ENCODE measurements at places on chromosomes 12 and 14. TPM values are rescaled to one million over a fixed set of nuclear protein-coding genes. Genes with fewer than 3 reads are reported as not detected.

SETD1B gene
- total RNA-seq: 15.6 TPM

HOXC13 gene
- total RNA-seq: not detected

MANSC1 gene
- total RNA-seq: 21.9 TPM

TPH2 gene
- not detected for total RNA-seq

DNA sequence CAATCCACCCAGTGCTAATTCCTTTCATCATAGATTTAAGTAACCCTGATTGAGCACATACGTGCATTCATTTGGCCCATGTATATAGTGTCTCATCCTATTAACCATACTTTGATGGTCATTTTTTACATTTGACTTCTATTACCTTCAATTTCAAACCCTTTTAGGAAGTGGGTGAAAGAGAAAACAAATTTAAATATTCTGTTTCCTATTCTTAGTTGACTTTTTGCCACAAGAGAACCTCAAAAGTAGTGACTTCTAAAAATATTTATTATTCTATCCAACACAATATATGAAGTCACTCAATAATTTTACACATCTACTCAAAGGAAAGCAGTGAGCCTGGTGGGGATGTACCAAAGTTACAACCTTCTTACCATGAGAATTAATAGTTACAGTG lies 164.9 kb downstream of the CEP128 start:
- DNase-seq: no peak

DNA sequence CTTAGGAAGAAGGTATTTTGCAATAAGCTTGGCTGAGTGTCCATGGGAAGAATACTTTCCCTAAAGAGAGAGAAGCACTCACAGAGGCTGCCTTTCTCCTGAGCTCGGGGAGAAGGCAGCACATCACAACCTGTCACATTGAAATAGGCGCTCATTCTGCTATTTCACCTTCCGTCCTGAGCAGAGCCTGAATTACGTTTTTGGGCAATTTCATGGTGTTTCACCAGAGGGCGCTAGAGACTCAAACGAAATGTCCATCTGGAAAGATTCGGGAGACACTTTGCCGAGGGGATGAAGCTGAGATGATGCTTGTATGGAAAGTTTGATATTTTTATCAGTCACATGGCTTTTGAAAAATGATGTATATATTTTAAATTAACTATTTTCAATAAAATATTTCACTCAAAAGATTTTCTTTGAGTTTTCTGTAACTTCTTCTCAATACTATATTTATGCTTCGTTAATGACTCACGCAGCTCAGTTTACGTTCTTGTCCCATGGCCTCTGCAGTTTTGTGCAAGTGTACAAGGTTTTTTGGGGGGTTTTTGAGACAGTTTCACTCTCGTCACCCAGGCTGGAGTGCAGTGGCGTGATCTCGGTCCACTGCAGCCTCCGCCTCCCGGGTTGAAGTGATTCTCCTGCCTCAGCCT lies 17.4 kb upstream of the B4GALNT3 start:
- peak; percentile 46 for DNase-seq

COX8C gene
- not detected for total RNA-seq

GLIPR1L2 gene
- total RNA-seq: not detected

GRCh38 chr14:74472601-74473000 lies 20.5 kb downstream of the NPC2 start:
- DNase-seq: no peak

DNA sequence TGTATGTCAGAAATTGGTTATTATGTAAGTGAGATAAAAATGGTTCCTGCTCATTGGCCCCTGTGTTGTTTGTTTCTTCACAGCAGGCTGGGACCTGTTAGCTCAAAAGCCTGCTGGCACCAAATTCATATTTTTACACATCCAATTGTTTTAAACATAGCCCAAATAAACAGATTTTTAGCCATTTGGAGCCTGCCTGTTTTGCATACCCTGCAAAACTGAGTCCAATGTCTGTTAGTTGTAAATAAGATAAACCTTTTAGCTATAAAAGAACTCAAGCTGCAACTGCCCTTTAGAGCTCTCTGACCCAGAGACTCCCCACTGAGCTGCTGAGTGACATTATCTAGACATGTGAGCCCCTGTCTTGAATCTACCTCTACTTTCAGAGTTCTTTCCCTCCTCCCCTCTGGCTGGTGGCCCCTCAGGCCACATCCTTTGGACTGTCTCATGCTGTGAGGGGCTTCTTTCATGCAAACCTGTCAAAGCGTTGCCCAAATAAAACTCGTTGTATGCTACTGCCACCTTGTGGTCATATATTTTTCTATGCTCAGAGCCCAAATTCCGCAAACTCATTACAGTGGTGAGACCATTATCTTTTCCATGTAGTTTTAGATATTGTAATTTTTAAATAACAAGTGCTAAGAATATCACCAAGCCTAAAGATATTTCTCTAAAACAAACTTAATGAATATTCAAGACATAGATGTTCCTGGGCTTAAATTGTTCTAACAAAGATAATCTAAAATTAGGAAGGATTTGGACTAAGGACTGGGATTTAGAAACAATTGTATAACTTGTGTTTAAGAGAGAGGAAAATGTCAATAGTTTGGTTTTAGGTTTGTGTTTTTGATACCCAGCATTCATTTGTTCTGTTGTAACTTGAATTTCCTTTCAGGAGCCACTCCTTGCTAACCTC lies 337.9 kb downstream of the AACS start:
- no peak for DNase-seq

- no peak for DNase-seq
These were observed 473.5 kb upstream of the MGAT4C start for GRCh38 chr12:86729739-86730138.

GRCh38 chr12:6866920-6867412 lies 365 bp upstream of the TPI1 start:
- no peak for DNase-seq

GLIPR1 gene
- total RNA-seq: 3.7 TPM

DNA sequence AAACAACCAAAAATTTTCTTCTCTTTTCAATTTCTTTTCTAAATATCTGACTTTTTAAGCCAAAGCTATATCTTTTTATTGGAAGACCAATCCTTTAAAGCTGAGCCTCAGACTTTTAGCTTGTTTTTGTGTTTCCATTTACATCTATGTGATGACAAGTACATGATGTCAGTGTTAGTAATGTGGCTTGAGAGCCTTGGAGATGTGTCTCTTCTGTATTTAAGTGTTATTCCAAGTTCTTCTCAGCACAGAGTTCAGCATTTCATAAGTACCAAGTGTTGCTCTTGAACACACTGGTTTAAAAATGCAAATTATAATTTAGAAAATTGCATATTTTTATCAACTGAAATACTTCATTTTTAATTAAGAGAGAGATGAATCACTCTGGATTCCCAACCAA lies 948.9 kb upstream of the FLRT2 start:
- no peak for DNase-seq

DNA sequence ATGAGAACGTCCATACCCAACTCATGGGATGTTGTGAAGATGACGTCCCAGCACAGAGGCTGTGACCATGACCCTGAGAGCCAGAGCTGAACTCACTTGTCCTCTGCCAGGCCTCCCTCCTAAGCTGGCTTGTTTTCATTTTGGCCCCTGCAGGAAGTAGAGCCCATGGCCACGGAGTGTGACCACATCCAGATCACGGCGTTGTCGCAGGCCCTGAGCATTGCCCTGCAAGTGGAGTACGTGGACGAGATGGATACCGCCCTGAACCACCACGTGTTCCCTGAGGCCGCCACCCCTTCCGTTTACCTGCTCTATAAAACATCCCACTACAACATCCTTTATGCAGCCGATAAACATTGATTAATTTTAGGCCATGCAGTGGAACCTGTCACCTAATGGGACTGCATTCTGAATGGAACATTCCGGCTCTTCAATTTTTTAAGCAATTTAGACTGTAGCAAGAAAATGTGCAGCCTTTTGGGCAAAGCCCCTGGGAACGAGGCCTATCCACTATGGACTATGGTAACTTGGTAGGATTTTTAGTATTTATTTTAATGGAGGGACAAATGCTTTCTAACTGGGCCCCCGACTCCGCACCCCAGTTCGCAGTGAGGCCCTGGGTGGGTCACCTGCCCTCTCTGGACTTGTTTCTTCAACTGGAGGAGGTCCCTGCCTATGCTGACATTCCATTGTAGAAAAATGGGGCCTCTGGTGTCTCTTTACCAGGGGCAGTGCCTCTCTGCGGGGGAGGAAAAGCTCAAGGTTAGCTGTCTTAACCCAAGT lies 19.6 kb downstream of the OTUB2 start:
- DNase-seq: peak; percentile 3

DNA sequence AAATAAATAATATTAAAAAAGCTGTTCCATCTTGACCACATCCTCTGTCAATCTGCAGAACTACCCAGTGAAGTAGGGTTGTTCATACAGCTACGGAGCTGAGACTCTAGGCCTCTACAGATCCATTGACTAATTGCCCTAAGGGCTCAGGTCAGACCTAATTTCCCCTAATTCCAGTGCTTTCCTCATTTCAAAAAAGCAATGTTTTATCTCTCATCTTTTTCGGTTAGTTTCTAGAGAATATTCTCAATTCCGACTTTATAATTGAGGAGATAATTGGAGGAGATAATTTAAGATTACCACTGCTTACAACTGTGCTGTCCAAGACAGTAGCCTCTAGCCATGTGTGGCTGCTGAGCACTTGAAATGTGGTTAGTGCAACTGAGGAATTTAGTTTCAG lies 167.1 kb downstream of the KIF21A start:
- no peak for DNase-seq

GRCh38 chr12:32516230-32516629 lies 116.9 kb downstream of the FGD4 start:
- DNase-seq: no peak

DNA sequence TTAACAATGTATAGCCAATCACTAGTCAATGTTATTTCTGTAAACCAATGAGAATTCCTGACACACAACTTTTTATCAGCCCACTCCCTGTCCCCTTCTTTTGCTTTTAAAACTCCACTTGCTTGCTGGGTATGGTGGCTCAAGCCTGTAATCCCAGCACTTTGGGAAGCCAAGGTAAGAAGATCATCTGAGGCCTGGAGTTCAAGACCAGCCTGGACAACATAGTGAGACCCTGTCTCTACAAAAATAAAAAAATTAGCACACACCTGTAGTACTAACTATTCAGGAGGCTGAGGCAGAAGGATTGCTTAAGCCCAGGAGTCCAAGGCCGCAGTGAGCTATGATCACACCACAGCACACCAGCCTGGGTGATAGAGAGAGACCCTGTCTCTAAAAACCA lies 87.8 kb downstream of the PAPLN start:
- DNase-seq: no peak

DNA sequence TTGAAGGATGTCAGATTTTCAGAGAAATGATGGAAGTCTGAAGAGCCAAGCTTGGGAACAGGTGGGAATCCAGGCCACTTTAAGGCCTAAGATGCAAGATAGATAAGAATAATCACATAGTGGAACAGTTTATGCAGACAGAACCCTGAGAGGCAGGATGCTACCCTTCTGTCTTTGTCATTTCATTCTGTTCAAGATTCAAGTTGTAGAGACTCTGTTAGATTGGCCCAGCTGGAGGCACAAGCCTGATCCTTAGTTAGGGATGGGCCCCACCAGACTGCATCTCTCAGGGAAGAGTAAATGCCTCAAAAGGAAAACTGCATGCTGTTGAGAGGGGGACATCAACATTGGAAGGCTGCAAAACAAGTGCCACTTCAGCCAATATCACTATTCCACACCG lies 287.0 kb downstream of the PCNX1 start:
- DNase-seq: no peak

CCDC196 gene
- not detected for total RNA-seq

DNA sequence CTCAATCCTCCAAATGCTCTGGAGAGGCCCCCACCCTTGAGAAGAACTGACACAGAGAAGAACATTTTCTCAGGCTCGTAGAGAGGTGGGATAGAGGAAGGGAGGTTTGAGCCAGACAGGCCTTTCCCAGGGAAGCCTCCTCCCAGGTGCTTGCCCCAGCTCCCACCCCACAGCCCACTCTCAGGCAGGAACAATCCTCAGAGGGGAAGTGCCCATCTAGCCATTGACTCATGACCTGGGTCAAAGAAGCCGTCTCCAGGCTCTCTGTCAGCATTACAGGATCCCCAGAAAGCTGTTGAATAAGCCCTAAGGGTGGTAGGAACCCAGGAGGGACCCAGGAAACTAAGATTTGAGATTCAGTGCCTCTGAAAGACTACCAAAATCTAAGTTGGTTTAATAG lies 3.8 kb downstream of the AQP6 start:
- DNase-seq: no peak

DNA sequence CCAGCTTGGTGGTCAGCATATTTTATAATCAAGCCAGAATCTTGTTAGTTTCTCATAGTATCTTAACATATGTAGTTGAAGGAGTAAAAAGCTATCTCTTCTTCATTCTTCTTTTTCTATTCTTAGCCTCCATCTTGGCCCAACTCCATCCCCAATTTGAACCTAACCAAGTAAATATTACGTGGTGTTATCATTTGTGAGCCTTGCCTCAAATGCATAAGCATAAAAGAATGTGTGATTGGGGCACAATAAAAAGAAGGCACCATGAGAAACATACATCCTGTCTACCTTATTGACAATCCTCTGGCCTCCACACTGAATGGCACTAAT lies 181.4 kb upstream of the BMP4 start:
- DNase-seq: no peak

- DNase-seq: no peak
These were observed 148.0 kb upstream of the G2E3 start for GRCh38 chr14:30410986-30411385.

TROAP gene
- 1.1 TPM for total RNA-seq

DNA sequence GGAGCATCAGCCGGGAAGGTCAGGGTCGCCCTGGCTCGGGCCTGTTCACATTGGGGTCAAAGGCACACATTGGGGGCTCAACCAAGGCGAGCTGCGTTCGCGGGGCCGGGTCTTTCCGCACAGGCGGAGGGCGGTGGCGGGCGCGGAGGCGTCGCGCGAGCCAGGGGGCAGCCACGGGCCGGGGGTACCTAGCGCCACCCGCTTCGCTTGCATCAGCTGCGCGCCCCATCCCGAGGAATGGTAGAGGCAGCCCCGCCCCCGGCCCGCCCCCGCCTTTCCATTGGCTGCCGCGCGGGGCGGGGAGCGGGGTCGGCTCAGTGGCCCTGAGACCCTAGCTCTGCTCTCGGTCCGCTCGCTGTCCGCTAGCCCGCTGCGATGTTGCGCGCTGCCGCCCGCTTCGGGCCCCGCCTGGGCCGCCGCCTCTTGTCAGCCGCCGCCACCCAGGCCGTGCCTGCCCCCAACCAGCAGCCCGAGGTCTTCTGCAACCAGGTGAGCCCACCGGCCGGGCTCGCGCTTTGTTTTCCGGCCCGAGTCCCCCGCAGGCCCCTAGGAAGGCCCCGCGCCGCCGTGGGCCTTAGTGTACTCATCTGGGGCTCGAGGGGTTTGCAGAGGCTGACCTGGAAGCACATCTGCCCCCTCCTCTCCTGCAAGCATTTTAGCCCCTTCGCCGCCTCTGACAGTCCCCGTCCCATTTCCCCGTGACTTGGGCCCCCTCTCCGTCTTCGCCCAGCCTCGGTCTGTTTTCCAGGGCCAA lies at the start of gene ALDH2:
TSS of gene ALDH2 (plus strand) at position 326 of the 754 bp plus-strand sequence. CDS start at position 376, 50 bp downstream.
- peak; percentile 84 for DNase-seq

MFAP5 gene
- total RNA-seq: 19.5 TPM

PRPH gene
- total RNA-seq: 12.8 TPM
